HFFc6 (cell line): ENCODE measurements at places on chromosomes 3 and 15. TPM values are rescaled to one million over a fixed set of nuclear protein-coding genes. Genes with fewer than 3 reads are reported as not detected.
A peak's percentile ranks its signal among the peaks of the same experiment; 100 is the strongest.

- DNase-seq = peak; percentile 25
- no peak within 1 kb of the TSS; the same call in 1 of the 2 replicates for H3K4me3 ChIP-seq
- H3K27me3 ChIP-seq = peaks cover 48% of the 10 kb centered on the region
- H3K36me3 ChIP-seq = peaks cover 5% of the 10 kb centered on the region; the same call in 1 of the 2 replicates
These were observed at the start of gene VWA5B2 for GRCh38 chr3:184229394-184230080. Gene VWA5B2 (plus strand): TSS chr3:184229585. CDS start chr3:184230529, 944 bp downstream.

DNA sequence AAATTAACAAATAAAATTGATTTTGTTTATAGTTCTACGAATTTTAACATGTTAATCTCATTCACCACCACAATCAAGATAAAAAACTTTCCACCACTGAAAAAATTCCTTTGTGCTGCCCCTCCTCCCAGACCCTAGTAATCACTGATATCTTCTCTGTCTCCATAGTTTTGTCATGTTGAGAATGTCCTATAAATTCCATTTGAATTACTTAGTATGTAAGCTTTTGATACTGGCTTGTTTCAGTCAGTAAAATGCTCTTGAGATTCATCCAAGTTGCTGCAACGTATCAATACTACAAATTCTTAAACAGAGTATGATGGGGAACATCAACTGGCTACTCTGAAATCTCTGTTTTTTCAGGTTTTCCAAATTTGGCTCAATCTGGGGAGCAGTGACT is 129.6 kb downstream of the CTNNB1 start:
- H3K27me3 ChIP-seq = no peaks in the 10 kb centered on the region; the same call in 1 of the 2 replicates
- H3K4me3 ChIP-seq = peak overlapping the region; percentile 50
- peaks cover 51% of the 10 kb centered on the region for H3K4me1 ChIP-seq
- peak overlapping the region; percentile 59 for H3K27ac ChIP-seq
- no peaks in the 10 kb centered on the region for H3K36me3 ChIP-seq

DNA sequence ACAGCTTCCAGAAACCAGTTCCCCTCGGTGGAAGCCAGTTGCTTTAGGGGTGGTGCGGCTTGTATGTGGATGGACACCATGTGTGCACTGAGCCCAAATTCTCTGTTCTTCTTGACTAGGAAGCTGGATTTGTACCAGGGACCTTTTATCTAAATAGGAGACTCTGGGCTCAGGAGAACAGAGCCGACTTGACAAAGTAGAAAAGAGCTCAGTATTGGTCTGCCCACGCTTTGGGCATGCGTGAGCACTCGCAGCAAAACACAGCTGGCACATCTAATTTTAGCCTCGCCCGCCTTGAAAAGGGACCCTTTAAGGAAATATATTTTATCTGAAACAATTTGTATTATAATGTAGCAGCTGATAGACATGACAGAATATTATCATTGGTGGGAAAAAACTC is 1.1 kb upstream of the RBMS3 start:
- no peak overlapping the region; the same call in none of the 2 replicates for H3K27ac ChIP-seq
- peaks cover 4% of the 10 kb centered on the region for H3K27me3 ChIP-seq
- peak overlapping the region; percentile 92 for H3K4me3 ChIP-seq
- peaks cover 42% of the 10 kb centered on the region for H3K4me1 ChIP-seq
- DNase-seq = no peak

- peaks cover 6% of the 10 kb centered on the region; the same call in 1 of the 2 replicates for H3K4me1 ChIP-seq
- H3K36me3 ChIP-seq = no peaks in the 10 kb centered on the region
- H3K4me3 ChIP-seq = no peak overlapping the region
- no peaks in the 10 kb centered on the region for H3K27me3 ChIP-seq
- DNase-seq = no peak
- H3K27ac ChIP-seq = no peak overlapping the region
These were observed 112.4 kb upstream of the DCBLD2 start for GRCh38 chr3:99013777-99014315.

DNA sequence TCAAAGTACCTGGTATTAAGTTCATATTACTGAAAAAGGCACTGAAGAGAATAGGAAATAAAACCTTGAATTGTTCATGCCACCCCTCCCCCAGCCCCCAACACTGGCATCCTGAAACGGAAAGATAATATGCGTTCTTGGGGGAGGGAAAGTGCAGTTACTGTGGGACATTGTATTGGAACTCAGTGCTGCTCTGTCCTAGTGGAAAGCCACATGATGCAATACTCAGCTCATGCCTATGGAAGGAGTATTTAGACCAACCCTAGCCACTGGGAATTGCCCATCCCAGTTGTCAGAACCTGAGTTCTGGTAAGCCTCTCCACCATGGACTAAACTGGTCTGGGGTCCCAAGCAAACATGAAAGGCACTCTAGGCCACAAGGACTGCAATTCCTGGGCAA is 680.8 kb upstream of the BCHE start:
- no peak overlapping the region for H3K27ac ChIP-seq
- no peaks in the 10 kb centered on the region for H3K27me3 ChIP-seq
- H3K36me3 ChIP-seq = peaks cover 14% of the 10 kb centered on the region; the same call in 1 of the 2 replicates
- no peaks in the 10 kb centered on the region for H3K4me1 ChIP-seq
- no peak for DNase-seq

GRCh38 chr3:170813266-170813665 is 56.7 kb downstream of the RPL22L1 start:
- H3K27ac ChIP-seq = no peak overlapping the region
- DNase-seq = no peak
- H3K4me3 ChIP-seq = no peak overlapping the region
- no peaks in the 10 kb centered on the region for H3K27me3 ChIP-seq
- peaks cover 56% of the 10 kb centered on the region for H3K4me1 ChIP-seq

DNA sequence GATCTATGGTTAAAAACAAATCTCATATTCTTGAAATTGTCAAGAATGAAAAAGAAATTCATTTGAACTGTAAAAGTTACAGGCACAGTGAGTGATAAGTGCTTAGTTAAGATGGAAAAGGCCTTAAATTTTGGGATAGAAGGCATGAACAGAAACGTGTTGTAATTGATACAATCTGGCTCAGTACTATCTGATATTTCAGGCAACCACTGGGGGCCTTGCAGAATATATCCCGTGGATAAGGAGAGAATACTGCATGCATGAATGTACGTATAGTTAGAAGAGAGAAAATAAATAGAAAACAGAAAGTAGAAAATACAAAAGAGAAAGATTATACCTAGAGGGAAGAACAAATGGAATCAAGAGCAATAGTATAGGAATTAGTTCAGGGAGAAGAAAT is 741.4 kb upstream of the CCDC54 start:
- no peak overlapping the region for H3K4me3 ChIP-seq
- H3K36me3 ChIP-seq = no peaks in the 10 kb centered on the region
- no peaks in the 10 kb centered on the region for H3K27me3 ChIP-seq
- DNase-seq = no peak

- DNase-seq = peak; percentile 46
- peaks cover 3% of the 10 kb centered on the region; the same call in 1 of the 2 replicates for H3K36me3 ChIP-seq
- H3K4me1 ChIP-seq = peaks cover 10% of the 10 kb centered on the region
These were observed 61.3 kb upstream of the CMTM8 start for GRCh38 chr3:32176989-32177701.

DNA sequence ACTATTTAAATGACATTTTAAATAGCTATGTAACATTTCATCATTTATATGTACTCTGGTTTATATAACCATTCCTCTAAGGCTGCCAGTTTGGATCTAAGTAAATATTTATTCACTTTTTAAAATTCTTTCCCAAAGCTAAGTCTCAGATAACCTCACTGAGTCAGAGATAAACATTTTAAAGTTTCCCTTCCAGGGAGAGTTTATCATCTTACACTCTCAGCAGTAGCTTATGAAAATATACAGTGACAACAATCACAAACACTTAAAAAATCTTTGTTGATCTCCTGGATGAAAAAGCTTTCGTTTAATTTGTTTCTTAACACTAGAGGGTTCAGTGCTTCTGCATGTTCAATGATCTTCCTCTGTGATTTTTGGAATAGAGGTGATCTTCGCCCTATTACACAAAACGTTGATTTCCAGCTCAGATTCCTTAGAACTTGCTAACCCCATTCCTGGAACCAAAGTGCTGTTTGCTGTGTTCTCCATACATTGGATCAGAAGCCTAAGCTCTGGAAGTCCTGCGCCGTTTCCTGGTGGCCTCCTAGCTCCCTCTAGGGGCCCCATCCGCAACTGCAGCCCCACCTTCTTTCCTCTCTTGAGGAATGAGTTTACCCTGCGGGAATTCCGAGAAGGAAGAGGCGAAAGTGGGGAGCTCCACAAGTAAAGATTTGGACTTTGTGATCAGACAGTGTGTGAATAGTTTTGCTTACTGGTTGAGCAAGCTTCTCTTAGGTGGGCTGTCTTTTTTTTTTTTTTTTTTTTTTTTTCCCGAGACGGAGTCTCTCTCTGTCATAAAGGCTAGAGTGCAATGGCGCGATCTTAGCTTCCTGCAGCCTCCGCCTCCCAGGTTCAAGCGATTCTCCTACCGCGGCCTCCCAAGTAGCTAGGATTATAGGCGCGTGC is 29.3 kb upstream of the SACM1L start:
- H3K27ac ChIP-seq = peak overlapping the region; percentile 66
- peaks cover 6% of the 10 kb centered on the region; the same call in 1 of the 2 replicates for H3K36me3 ChIP-seq
- peak; percentile 74 for DNase-seq
- H3K4me3 ChIP-seq = 0 out of 2 replicates have a peak overlapping the region, but pooled peaks have one; percentile 16
- peaks cover 53% of the 10 kb centered on the region for H3K4me1 ChIP-seq

GRCh38 chr15:77476995-77477394 is 56.3 kb downstream of the HMG20A start:
- no peak for DNase-seq
- H3K4me3 ChIP-seq = no peak overlapping the region
- no peak overlapping the region for H3K27ac ChIP-seq
- H3K4me1 ChIP-seq = peaks cover 32% of the 10 kb centered on the region
- H3K27me3 ChIP-seq = no peaks in the 10 kb centered on the region; the same call in none of the 2 replicates
- peaks cover 30% of the 10 kb centered on the region for H3K36me3 ChIP-seq

GRCh38 chr15:94670438-94671034 is 439.2 kb downstream of the MCTP2 start:
- peaks cover 16% of the 10 kb centered on the region; the same call in 1 of the 2 replicates for H3K4me1 ChIP-seq
- no peak overlapping the region for H3K4me3 ChIP-seq

- no peaks in the 10 kb centered on the region for H3K27me3 ChIP-seq
- H3K36me3 ChIP-seq = 0 out of 2 replicates have a peak, but pooled peaks cover 5% of the 10 kb centered on the region
- peaks cover 86% of the 10 kb centered on the region for H3K4me1 ChIP-seq
- peak overlapping the region; percentile 65 for H3K27ac ChIP-seq
- no peak overlapping the region for H3K4me3 ChIP-seq
- no peak for DNase-seq
These were observed 128.8 kb upstream of the IL12A start for GRCh38 chr3:159859836-159860235.

- no peaks in the 10 kb centered on the region for H3K36me3 ChIP-seq
- peaks cover 12% of the 10 kb centered on the region for H3K4me1 ChIP-seq
- DNase-seq = peak; percentile 2
These were observed 2.3 kb upstream of the TMEM266 start for GRCh38 chr15:76057332-76058000.

DNA sequence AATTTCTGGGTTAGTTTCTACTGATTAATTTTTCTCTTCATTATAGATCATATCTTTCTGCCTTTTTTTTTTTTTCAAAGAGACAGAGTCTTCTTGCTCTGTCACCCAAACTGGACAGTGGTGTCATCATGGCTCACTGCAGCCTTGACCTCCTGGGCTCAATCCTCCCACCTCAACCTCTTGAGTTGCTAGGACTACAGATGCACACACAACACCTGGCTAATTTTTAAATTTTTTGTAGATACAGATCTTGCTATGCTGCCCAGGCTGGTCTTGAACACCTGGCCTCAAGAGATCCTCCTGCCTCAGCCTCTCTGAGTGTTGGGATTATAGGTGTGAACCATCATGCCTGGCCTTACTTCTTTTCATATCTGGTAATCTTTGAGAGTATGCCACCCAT is 73.3 kb upstream of the SLCO2A1 start:
- H3K27me3 ChIP-seq = no peaks in the 10 kb centered on the region; the same call in none of the 2 replicates
- H3K27ac ChIP-seq = no peak overlapping the region
- no peak for DNase-seq
- peaks cover 21% of the 10 kb centered on the region for H3K36me3 ChIP-seq
- peaks cover 15% of the 10 kb centered on the region for H3K4me1 ChIP-seq

DNA sequence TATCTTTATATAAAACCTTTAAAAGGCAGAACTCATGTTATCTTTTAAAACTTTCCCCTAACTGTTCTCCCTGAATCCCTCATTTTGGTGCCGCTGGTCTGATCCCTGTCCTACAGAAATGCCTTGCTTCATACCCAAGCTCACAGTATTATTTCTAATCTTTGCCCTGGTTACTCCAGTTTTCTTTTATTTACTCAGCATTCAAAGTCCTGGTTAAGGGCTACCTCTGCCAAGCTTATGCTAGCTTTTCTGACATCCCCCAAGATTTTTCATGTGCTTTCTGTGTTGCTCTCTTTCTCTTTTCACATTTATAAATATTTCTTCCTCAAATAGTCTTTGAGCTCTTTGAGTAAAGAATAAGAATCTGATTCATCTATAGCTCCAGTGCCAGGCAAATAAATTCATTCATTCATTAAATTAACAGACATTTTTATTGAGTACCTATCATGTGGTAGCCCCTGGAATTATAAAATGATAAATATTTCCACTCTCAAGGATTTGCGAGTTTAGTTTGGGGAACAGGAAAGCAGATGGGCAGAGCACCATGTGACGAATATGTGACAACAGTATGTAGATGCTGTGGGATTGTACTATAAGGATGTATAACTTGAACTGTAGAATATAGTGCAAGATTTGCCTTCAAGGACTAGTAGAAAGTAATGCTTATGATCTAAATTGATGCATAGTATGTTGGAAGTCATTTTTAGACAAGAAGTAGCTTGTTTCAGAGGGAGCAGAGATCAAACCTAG is 247.5 kb downstream of the LPP start:
- H3K36me3 ChIP-seq = peaks cover 17% of the 10 kb centered on the region
- H3K27me3 ChIP-seq = no peaks in the 10 kb centered on the region
- DNase-seq = no peak
- H3K4me1 ChIP-seq = peaks cover 16% of the 10 kb centered on the region
- no peak overlapping the region for H3K4me3 ChIP-seq
- H3K27ac ChIP-seq = no peak overlapping the region

GRCh38 chr15:69298354-69298696 is 387 bp upstream of the PAQR5 start:
- no peak overlapping the region for H3K27ac ChIP-seq
- H3K36me3 ChIP-seq = no peaks in the 10 kb centered on the region
- no peak for DNase-seq
- peak overlapping the region; percentile 69 for H3K4me3 ChIP-seq
- H3K4me1 ChIP-seq = peaks cover 7% of the 10 kb centered on the region

GRCh38 chr3:112349557-112349956 is 16.6 kb downstream of the CD200 start:
- H3K4me1 ChIP-seq = no peaks in the 10 kb centered on the region
- H3K27me3 ChIP-seq = peaks cover 15% of the 10 kb centered on the region
- H3K4me3 ChIP-seq = no peak overlapping the region
- no peak overlapping the region for H3K27ac ChIP-seq

DNA sequence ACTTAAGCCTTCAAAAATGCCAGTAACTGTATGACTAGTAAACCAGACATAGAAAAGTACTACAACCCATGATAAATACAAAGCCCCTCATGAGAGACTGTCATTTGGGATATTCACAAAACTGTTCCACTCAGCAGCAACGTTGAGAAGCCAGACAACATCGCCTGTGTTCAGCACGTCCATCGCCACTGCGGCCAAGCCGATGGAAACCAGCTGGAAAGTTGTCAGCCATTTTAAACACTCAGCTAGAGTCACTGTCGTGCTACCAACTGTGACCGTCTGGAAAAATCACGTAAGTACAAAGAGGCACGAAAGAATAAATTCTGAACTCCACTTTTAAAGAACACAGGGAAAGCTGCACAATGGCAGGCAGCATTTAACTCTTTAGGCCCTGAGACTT is 340.7 kb upstream of the WNT5A start:
- no peak for DNase-seq
- H3K4me1 ChIP-seq = no peaks in the 10 kb centered on the region
- no peak overlapping the region for H3K4me3 ChIP-seq
- H3K27me3 ChIP-seq = no peaks in the 10 kb centered on the region
- no peaks in the 10 kb centered on the region for H3K36me3 ChIP-seq

ATP8B4 gene
- 0.53 to 1.6 TPM (median 1.0 TPM) in 3 replicates for total RNA-seq

ADAMTS17 gene
- total RNA-seq = not detected in 2 replicates

EPHA6 gene
- not detected in 3 replicates for total RNA-seq

PARP15 gene
- total RNA-seq = not detected in 3 replicates

TUSC7 gene
- not detected in 3 replicates for total RNA-seq

CACNA2D3 gene
- total RNA-seq = 0.16 and 0.20 TPM in 2 replicates
